ENCODE measurements at places on chromosomes 1 and 21. TPM values are rescaled to one million over a fixed set of nuclear protein-coding genes. Genes with fewer than 3 reads are reported as not detected.

DNA sequence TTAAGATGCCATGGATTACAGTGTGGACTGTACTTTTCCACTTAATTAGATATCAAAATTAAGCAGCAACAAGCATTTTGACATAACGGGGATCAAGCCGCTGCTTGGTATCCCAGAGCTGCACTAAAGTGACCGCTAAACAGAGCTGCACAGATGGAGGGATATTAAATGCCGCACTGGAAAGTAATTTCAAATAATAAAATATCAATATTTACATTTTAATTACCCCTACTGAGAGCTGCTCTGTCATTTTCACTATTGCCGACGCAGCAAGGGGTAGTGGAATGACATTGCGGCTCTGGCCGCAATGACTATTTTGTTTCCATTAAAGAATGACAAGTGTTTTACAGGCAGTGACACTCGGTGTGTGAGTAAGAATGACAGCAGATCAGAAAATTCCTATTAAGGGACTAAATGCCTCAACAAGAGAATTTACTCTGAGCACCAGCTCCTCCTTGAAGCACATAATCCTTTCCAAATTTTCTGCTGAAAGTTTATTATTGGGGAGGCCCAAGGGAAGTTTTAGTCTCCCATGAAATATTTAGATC lies 109.1 kb upstream of the USH2A start:
- no peak for DNase-seq

The SMIM1 gene
- polyA plus RNA-seq, result 10.7 TPM

The NECTIN4 gene
- polyA plus RNA-seq, result 0.07 TPM

The PPFIA4 gene
- polyA plus RNA-seq, result 0.35 TPM

GRCh38 chr1:239282411-239282810 lies 104.0 kb upstream of the CHRM3 start:
- no peak for DNase-seq

GRCh38 chr21:27058673-27059605 lies 92.1 kb upstream of the ADAMTS5 start:
- DNase-seq, result no peak

The BARHL2 gene
- polyA plus RNA-seq, result not detected

The ARHGAP30 gene
- polyA plus RNA-seq, result 1.6 TPM

GRCh38 chr1:223887747-223888418 lies 42.1 kb upstream of the TP53BP2 start:
- DNase-seq, result no peak

DNA sequence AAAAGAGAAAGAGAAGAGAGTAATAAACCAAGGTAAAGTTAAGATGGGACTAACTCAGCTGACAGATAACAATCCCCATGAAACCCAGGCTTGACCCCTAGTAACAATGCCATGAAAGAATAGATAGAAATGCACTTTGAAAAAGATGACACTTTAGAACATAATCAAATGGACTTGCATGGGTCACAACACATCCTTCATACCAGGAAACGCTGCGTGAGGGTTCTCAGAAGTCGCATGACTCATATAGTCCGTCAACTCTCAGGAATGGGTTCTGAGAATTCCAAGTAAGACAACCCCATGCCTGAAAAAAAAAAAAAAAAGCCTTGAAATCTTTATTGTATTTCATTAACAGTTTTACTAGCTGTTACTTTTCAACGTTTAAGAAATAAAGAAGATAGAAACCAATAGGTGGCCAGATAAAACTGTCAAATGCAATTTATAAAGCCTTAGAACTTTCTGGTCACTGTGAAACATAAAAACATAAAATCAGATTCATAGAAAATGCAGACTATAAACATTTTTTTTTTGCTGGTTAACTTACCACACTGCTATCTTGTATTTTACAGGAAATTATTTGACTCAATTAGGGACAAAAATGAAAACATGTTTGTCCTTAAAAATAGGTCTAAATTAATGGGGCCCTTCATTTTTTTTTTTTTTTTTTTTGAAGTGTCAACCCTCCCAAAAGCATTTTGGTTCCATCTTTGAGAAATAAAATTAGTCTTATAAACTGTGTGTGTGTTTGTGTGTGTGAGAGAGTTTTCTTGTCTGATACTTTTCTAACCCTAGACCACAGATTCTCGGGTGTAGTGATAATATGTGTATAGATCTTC lies 202.1 kb downstream of the NCAM2 start:
- no peak for DNase-seq

The LCE1F gene
- not detected for polyA plus RNA-seq

The RIMKLA gene
- 0.19 TPM for polyA plus RNA-seq

GRCh38 chr1:219374636-219375035 lies 201.0 kb downstream of the LYPLAL1 start:
- DNase-seq, result no peak

The OR2G6 gene
- not detected for polyA plus RNA-seq

The CALML6 gene
- polyA plus RNA-seq, result not detected

GRCh38 chr1:18725231-18725895 lies 94.7 kb downstream of the PAX7 start:
- DNase-seq, result no peak

DNA sequence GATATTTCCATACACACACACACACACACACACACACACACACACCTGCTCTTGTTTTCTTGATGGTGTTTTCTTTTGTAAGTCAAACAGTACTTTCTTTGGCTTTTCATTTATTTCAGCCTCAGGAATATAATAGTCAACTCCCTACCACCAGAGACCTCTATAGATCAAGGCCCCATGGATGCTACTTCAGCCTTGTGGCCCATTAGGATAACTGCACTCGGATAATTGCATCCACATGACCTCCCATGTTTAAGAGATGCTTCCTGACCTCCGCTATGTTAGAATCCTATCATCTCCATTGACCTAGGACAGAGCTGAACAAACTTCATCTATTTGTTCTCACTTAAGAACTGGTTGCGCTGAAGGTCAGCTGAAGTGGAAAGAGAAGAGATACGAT lies 1094.0 kb upstream of the B3GALT2 start:
- DNase-seq, result no peak

The AVPR1B gene
- polyA plus RNA-seq, result not detected

The C1orf74 gene
- 2.5 TPM for polyA plus RNA-seq

DNA sequence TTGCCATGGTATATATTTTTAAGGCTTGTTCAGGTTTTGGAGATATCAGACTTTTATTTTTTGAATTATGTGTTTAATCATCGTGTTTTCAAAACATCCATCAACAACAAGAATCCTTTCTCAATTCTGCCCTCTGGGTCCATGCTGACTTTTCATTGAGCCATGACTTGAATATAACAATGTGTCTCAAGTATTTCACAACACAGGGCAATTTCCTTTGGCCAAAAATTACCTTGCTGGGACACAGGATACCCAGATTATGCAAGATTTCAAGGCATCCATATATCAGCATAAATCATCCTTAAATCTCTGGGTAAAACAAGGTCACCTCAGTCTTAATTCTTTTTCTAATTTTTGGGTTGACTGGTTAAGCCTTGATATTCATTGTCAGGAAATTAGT lies 411.2 kb upstream of the USP24 start:
- DNase-seq, result no peak

The NMNAT2 gene
- polyA plus RNA-seq, result 0.67 TPM

GRCh38 chr1:226945858-226946245 lies 5.8 kb downstream of the COQ8A start:
- no peak for DNase-seq

The TLR5 gene
- 9.9 TPM for polyA plus RNA-seq

GRCh38 chr1:30410153-30410851 lies 313.1 kb downstream of the MATN1 start:
- no peak for DNase-seq

- no peak for DNase-seq
Observed at GRCh38 chr1:2151252-2151651, 43.3 kb downstream of the FAAP20 start.

DNA sequence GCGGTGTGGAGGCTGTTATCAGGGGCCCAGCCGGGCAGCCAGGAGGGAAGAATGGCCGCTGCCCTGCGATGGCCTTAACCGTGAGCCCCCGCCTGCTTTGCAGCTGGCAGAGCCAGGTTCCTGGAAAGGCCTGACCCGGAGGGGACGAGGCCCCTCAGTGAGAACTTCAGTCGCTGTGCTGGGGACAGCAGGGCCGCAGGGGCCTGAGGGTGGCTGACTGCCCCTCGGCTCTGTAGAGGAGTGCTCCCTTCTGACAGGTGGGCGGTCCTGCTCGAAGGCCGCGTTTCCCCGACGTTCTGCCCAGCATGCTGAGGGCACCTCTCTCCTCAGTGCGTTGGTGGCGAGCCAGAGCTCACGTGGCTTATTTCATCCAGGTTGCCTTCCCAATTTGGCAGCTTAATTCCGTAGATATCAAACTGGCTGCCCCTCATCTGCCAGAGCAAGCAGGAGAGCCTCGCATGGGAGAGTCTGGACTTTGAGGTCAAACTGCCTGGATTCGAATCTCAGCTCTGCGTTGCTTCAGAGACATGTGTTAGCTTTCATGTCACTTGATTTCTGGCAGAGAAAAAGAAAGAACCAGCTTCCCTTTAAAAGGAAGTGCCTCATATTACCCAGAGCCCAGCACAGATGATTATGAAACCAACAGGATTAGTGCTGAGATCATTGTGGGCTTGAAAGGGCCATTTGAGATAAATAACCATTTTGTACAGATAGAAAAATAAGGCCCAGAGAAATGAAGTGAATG lies 239.8 kb downstream of the SDCCAG8 start:
- DNase-seq, result no peak

The FCRL2 gene
- polyA plus RNA-seq, result not detected

DNA sequence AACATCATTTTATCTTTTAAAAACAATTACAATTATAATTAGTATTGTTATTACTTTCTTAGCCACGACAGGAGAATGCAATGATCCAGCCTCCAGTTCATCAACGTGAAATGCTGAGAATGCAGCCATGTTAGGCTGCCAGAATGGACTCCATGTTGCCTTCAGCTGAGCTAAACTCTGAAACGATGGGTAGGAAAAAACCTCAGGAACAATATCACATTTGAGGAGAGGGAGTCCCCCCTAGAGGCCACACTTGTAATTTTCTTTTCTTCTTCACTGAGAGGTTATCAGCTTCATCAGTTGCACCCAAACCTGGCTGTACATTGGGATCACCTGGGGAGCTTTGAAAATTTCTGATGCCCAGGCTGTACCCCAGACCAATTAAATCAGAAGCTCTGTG lies 34.6 kb upstream of the DNAH14 start:
- DNase-seq, result no peak

GRCh38 chr1:172727956-172728603 lies 69.2 kb downstream of the FASLG start:
- no peak for DNase-seq

Data from ovary (tissue), 10 donors.